ENCODE measurements at places on chromosomes 2 and 18.

GRCh38 chr2:196239622-196240587 lies 68.5 kb upstream of the STK17B start:
- DNase-seq = no peak

GRCh38 chr2:176526995-176527901 lies 258.0 kb downstream of the MTX2 start:
- DNase-seq = no peak

GRCh38 chr2:204357286-204357685 lies 188.0 kb upstream of the PARD3B start:
- DNase-seq = no peak

DNA sequence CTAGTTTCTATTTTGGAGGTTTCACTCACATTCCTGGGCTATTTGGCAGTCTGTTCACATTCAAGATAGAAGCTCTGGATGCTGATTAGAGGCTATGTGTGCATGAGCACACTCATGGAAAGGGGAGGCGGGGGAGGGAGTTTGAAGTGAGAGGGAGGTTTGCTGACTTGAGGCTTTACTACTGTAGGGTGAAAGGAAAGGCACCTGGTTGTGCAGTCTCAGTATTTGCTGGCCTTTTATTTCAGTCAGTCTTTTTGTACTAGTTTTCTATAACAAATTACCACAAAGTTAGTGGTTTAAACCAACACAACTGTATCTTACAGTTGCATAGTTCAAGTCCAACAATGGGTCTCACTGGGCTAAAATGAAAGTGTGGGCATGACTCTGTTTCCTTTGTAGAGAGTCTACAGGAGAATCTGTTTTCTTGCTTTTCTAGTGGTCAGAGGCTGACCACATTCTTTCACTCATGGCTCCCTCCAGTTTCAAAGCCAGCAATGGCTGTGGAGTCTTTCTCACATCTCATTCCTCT lies 47.7 kb upstream of the NR4A2 start:
- no peak for DNase-seq

DNA sequence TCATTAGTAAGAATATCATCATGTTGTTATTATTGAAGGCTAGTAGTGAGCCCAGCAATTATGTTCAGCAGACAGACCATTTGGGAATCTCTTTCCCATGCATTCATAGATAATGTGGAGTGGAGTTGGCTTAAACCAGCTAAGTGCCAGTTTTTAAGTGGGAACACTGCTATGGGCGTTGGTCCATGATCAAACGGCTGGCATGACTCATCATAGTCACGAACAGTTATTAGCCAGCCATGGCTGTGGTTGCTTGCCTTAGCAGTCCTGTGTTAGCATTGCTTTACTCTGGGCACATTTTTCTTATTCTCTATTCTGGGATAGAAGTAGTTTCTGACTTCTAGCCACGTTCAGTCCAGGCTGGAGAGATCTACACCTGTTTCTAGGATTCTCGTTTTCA lies 17.7 kb downstream of the EIF4E2 start:
- DNase-seq = no peak

- DNase-seq = no peak
These were observed 11.4 kb upstream of the TRAPPC8 start for GRCh38 chr18:31954349-31954748.
